ENCODE measurements at places on chromosomes 11 and 22.

- no peak for DNase-seq
Measured at GRCh38 chr11:120633616-120634393, 122.3 kb downstream of the GRIK4 start.

- DNase-seq = no peak
Measured at GRCh38 chr11:94576306-94576705, 9.1 kb downstream of the PIWIL4 start.

DNA sequence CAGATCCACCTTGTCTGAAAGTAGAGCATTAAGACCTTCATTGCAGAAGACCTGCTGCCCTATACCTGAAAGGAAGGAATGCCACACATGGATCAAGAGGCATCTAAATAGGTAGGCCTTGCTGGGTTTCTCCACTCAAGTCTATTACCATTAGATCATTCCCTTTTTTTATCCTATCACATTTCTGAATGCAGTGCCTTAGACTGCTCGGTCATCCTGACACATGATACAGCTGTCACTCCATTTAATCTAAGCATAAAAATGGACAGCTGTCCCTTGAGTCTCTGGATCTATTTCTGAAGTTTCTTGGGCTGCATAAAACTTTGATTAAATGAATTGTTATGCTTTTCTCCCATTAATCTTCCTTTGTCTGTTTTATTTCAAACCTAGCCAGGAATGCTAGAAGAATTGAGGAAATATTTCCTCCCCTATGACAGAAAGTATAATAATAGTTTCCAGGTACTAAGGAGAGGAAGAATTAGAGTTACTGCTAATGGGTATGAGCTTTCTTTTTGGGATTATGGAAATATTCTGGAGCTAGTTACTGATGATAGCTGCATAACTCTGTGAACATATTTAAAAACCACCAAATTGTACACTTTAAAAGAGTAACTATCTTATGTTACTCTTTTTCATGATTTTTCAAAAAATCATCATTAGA, 88.0 kb downstream of the DLG2 start:
- no peak for DNase-seq

DNA sequence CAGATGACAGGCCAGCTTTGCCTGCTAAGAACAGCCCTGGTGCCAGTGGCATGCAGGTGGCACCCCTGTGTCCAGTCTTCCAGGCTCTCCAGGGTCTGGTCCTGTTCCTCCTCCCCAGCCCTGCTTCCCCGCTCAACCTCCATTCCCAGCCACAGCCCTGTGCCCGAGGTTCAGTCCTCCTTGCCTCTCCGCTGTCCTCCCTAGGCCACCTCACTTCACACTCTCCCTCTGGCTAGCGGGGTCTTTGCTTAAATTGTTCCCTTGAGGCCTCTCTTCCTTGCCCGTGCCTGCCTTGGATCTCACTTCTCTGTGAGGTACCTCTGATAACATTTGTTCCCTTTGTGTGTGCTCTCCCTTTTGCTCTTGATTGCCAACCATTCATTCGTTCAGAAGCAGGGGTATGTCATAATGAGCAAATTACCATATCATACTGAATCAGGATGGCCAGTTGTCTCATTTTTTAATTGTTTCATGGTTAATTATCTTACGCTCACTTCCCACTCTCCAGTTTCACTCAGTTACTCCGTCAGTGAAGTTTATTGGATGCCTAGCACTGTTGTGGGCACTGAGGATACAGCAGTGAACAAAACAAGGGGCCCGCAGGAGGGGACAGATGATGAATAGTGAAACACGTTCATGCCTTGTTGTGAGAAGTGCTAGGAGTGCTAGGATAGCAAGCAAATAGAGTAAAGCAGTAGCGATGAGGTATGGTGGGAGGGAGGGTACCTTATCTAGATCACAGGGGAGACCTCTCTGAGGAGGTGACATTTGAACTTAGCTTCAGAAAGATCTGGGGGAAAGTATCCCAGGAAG, 7.4 kb downstream of the BMAL1 start:
- no peak for DNase-seq

DNA sequence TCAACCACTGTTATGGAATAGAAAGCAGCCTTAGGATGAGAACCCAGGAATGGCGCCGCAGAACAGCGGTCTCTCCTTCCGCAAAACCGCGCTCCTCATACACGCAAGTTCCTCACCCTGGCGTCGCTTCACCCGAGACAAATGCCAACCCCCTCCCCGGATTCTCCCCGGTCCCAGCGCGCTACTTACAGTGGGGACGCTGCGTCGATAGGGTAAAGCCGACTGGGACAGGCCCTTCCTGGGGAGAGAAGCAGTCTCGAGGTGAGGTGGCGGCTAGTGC, 287 bp downstream of the RPS13 start:
- no peak for DNase-seq

GRCh38 chr11:73995247-73995646, 12.6 kb upstream of the UCP2 start:
- DNase-seq = no peak

GRCh38 chr11:73194593-73194992, 23.5 kb upstream of the P2RY2 start:
- no peak for DNase-seq

DNA sequence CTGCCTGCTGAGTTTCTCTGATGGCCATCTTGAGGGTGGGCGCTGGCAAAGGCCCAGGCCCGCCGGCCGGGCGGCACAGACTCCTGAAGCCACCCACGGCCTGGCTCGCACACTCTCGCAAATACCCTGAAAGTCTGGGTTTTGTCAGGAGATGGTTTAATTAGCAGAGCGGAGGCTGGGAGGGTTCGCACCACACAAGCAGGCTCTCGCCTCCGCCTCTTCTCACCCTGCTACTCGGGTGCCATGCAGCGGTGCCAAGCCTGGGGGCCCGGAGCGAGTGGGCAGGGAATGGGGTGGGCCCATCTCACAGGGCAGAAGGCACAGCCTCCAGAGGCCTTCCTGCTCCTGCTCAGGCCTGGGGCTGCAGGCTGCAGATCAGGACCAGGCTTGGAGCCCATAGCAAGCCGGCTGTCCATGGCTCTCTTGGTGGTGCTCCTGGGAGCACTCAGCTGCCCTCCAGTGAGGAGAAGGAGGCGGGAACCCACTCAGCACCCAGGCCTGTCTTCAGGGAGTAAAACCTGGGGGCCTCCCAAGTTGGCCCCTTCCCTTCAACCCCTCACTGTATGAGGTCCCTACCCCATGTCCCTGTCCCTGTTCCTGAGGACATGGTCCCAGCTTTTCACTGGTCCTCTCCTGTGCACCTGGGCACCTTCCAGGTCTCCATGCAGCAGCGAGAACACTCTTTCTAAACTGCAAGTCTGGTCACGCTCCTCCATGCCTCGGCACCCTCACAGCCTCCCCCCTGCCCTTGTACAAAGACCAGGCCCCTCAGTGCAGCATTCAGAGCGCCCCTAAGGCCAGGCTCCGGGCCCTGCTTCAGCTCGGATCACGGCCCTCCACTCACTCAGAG, 62.0 kb downstream of the FLRT1 start:
- DNase-seq = no peak

GRCh38 chr11:79412761-79413160, 28.1 kb downstream of the TENM4 start:
- no peak for DNase-seq

DNA sequence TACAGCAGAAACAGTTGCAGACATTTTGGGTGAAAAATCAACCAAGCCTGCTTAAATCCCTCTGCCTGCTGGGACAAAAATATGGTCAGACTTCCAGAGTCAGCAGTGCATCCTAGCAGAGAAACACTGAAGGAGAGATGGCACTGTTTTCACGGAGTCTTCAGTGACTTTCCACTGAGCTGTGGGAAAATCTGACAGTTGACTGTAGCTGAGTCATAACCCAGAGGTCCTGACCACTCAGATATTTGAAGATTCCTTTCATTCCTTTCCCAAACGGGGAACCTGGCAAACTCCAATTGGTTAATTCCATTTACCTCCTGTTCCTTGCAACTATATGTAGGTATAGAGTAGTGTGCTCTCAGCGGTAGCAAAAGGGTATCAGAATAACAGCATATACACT, 20.9 kb upstream of the UPB1 start:
- no peak for DNase-seq

DNA sequence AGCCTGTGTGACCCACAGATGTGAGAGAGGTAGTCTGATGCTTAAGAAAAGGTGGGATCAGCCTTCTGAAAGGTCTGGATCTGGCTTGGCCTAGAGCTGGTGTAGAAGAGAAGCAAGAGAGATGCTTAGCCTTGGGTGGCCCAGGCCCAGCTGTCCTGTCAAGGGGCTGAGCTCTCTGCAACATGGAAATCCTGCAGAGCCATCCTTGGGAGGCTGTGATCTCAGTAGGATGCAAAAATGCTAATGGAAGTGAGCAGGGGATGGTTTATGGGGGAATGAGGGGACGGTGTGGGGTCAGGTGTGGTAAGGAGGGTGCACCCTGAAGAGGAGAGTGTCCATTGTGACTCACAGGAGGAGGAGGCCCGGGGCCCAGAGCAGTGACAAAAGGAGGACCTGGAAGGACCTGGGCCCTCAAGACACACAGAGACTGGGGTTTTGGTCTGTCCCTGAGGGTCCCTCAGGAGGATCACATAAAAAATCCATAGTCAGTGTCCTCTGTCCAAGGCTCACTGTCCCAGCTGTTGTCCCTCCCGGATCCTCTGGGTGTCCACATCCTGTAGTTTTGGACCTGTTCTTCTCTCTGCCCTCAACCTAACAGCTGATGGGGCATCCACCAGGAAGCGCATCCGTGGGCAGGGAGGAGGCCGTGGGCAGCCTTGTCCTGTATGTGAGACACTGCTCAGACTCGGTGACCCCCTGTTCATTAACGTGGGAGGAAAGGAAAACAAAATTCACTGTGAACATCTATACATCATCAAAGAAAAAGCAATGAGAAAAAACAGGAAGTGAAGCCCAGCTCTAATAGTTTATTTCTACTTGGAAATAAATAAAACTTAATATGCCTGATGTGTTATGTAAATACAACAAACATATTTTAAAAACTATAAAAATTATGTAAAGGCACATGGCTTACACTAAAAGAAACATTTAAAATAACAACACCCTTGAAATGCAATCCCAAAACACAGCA, 129.8 kb downstream of the ZNF280B start:
- DNase-seq = no peak
